Kidney tubule cell (primary cell): ENCODE measurements at places on chromosomes 1 and 21.

DNA sequence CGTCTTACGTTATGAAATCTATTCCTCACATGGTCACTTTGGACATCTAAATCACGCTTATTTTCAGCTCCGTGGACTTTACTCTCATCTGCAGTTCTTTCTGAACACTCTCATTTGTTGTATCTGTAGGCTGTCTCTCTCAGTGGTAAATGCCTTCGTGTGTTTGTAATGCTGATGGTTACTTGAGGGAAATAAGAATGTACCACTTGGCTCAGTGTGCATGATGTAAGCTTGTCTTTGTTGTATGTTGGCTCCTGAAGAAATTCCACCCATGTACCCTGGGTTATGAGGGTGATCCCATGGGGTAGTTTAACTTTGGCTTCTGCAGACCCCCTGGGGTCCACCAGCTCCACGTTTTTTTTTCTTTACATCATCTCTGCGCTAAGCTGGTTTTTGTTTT, 378.4 kb downstream of the SETD4 start:
- DNase-seq, result no peak

DNA sequence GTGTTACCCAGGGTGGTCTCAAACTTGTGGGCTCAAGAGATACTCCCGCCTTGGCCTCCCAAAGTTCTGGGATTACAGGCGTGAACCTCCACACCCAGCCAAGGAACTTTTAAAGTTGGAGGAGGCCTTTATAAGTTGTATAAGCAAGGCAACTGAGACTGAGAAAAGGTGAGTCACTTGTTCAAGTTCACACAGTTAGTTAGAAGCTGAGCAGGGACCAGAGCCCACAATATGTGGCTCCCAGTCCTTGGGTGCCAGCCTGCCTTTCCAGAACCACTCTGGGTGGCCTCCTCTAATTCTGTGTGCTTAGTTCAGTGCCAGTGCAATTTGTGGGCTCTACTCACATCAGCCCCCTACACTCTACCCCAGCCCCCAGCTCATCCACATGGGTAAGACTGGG, 3.7 kb downstream of the RAB25 start:
- no peak for DNase-seq

GRCh38 chr1:231603598-231604275, 22.9 kb upstream of the DISC1 start:
- DNase-seq, result peak; percentile 66

DNA sequence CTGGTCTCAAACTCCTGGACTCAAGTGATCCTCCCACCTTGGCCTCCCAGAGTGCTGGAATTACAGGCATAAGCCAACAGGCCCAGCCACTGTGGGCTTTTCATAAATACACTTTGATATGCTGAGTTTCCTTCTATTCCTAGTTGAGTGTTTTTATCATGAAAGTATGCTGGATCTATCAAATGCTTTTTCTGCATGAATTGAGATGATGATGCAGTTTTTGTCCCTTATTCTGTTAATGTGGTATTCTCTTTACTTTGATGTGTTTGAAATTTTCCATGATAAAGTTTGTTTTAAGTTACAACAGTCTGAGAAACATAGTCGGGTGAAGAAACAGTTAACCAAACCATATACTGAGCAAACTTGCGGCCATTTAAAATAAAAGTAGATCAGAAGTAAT, 24.1 kb downstream of the RNF115 start:
- DNase-seq, result no peak

DNA sequence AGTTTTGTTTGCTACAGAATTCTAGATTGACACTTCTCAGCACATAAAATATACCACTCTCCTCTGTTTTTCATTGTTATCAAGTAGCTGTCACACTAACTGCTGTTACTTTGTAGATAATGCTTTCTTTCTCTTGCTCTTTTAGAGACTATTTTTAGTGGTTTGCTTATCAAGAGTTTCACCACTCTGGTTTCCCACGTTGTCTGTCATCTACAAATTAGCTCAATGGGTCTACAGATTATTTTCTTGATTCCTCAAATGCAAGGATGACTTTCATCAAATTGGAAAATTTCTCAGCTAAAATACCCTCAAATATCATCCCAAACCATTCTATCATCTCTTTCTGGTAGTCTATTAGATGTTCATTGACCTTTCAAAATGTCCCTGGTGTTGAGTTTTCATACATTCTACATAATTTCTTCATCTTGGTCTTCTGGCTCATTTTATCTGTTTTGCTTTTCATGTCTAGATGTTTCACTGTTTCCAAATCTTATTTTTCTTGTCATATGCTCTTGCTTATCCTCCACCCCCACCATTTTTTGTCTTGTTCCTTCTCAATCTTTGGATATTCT, 122.5 kb downstream of the TRIM33 start:
- no peak for DNase-seq
